ENCODE measurements at places on chromosomes 6 and 20.

- peak; percentile 39 for DNase-seq
These were observed 38.3 kb upstream of the SLC32A1 start for GRCh38 chr20:38685853-38686473.

DNA sequence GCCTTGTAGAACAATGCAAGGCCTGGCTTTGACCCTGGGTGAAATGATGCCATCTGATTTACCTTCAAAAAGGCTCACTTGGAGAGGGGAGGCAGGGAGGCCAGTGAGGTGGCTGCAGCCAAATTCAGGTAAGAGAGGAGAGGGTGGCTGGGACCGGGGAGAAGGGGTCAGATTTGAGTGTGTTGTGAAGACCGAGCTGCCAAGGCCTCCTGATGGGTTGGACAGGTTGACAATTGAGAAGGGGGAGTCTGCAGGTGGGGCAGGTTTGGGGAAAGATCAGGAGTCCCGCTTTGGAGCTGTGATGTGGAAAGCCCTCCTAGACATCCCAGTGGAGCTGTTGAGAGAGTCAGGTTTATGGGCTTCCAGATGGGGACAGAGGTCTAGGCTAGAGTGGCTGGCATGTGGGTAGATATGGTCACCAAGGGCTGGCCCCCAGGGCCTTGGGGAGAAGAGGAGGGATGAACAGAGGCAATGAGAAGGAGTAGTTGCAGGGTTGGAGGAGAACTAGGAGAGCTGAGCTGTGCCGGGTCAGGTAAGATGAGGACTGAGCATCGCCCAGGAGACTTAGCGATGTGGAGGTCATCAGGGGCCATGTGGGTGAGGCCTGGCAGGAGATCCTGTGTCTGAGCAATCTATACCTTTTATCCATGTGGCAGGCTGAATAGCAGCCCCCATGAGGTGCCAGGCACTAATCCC is 70.5 kb upstream of the TOX2 start:
- no peak for DNase-seq

DNA sequence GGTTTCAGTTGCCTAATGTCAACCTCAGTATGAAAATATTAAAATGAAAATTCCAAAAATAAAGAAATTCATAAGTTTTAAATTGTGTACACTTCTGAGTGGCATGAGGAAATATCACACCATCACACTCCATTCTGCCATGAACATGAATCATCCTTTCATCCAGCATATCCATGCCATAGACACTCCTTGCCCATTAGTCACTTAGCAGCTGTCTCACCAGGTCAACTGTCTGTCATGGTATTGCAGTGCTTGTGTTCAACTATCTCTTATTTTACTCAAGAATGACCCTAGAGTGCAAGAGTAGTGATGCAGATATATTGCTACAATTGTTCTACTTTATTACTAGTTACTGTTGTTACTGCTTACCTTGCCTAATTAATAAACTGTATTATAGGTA is 712.4 kb downstream of the EPHA7 start:
- no peak for DNase-seq

DNA sequence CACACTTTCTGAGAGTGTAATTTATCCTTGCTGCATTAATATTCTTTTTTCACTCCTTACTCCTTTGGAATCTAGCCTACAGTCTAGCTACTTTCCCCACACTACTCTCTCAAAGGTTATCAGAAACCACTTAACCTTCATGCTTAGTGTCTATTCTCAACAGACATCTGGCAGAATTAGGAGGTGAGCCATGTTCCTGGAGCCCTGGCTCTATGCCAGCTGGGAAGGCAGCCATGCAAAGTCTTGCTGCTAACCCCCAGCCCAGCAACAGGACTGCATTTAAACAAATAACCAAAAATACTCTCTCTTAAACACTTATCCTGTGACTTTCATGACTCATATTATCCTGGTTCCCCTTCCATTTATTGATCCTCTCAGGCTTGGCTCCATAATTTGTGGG is 260.2 kb downstream of the BCKDHB start:
- DNase-seq: no peak

GRCh38 chr6:158044525-158044888 is 62.8 kb downstream of the SYNJ2 start:
- DNase-seq: no peak

DNA sequence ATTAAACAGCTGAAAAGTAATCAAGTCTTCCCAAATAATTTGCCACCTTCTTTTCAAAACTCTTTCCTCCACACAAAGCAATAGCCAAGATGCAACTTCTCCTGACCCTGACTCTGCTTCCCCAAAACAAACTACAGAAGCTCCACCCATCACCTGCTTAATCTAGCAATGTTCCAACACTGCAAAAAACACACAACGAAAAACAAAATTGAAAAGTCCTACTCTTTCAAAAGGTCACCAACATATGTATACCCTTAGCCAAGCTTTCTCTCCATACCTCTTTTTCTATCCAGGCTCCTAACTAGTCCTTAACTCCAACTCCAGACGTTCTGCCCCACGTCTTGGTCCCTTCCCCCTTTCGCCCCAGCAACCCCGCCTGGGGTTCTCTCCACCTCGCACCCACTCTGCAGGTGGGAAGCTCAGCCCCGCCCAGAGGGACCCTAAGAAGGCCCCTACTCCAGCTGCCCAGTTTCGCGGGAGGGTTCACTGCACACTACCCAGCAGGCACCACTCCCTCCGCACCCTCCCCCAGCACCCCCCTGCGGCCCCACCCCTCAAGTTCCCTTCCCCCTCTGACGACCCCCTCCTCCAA is 717 bp downstream of the CSNK2A1 start:
- peak; percentile 23 for DNase-seq

GRCh38 chr6:109239651-109240321 is 142.5 kb downstream of the CD164 start:
- no peak for DNase-seq

GRCh38 chr6:112429226-112429625 is 82.1 kb downstream of the RFPL4B start:
- no peak for DNase-seq

DNA sequence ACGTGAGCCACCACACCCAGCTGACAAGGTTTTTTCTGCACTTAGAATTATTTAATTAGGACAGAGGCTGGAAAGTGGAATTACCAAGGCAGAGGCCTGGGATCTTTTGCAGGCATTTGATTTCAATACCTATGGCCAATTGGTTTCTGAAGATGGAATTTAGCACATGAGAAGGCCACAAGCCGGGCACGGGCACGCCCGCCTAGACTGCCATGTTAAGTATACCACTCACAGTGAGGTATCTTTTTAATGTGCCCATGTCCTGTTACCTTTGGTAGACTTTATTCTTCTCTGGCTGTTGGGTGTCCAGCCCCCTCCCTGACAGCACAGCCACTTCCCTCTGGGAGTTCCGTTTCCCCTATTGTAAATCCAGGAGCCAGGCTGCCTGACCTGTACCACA is 18.0 kb upstream of the TAF8 start:
- no peak for DNase-seq

DNA sequence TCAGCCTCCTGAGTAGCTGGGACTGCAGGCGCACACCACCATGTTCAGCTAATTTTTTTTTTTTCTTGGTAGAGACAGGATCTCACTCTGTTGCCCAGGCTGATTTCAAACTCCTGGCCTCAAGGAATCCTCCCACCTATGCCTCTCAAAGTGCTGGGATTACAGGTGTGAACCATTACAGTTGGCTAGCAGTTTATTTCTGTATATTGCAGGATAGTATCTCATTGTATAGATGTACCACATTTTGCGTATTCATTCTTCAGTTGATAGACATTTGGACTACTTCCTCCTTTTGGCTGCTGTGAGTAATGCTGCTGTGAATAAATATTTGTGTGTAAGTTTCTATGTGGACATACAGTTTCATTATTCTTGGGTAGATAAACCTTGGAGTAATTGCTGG is 32.9 kb downstream of the ASXL1 start:
- no peak for DNase-seq

- no peak for DNase-seq
These were observed 100.0 kb upstream of the BEND3 start for GRCh38 chr6:107215334-107215733.

DNA sequence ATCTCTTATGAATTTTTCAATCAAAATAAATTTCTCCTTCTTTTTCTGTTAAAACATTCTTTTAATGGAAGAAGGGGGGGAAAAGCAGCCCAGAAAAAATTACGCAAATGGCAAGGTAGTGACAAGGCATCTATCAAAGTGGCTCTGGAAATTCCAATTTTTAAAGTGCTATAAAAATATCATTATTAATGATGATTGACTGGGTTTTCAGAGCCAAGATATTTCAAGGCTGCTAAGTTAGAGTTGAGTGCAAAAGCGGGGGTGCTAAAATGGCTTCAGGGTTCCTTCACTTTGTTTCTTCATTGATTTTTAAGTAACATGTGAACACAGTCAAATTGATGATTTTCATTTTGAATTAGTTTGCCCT is 171.6 kb upstream of the CITED2 start:
- no peak for DNase-seq

DNA sequence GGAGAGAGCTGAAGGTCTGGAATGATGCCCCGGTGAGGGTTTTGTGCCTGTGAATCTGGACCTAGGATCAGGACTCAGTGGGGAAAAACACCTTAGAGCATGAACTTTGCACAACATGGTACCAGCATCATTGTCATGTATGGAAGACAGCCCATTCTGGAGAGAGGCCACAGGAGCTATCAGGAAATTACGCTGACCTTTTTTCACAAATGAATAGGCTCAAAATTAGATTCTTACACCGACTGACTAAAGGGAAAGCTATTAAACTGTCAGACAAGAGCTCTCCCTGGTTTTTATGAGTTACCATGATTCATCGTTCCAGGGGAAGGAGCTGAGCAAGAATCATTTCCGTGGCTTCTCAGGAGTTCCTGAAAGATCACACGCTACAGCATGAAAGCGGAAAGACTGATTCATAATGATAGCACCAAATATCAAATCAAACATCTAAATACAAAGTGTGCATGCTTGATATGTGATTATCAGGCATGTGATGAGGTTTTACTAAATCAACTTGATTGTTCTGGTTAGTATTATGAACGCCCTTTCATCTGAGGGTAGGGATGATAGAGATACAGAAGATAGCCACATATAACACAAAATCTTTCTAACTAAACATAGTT is 224.9 kb upstream of the SMLR1 start:
- peak; percentile 91 for DNase-seq

GRCh38 chr6:13473768-13474165 is 13.6 kb downstream of the GFOD1 start:
- DNase-seq: no peak

DNA sequence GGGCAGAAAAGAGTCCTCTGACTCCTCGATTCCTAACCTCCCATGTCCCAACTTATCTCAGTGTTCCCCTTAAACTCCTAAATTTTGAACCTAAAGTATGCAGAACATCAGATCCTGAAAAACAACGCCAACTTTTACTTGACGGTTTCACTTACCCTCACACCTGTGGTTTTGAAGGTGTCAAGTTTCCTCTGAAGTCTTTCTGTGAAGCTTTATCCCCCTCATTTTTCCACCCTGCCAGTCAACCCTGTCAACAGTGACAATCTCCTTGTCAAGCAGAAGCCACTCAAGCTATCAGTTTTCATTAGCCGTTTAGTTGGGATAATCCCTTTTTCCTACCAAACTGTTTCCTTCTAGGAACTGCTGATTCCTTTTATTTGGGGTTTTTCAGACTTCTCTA is 245.4 kb upstream of the PREP start:
- peak; percentile 72 for DNase-seq

DNA sequence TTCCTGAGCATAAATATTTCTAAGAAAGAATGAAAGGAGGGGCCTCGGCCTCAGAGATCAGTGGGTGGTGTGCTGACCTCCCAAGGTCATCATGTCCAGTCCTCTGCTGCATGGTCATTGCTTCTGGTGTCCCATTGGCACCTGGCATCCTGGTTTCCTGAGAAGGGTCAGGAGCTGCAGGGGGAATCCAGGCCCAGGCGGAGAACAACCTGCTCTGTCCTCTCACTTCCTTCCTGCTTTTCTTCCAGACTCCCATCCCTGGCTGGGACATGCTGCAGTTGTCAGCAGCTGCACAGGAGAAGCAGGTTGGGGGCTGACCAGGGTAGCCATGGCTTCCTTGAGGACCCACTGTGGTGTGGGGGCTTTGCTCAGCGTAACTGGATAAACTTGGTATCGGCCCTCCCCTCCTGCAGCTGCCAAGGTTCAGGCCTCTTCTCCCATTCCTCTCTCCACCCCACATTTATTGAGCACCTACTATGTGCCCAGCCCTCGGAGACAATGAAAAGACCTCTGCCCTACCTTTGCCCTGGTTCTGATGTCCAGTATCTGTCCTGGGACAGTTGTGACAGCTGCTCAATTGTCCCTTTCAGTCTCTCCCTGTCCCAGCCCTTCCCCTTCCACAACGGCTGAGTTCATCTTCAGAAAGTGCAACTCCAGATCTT is 155.2 kb downstream of the CEBPB start:
- no peak for DNase-seq

- no peak for DNase-seq
These were observed 123.6 kb upstream of the SLC35B3 start for GRCh38 chr6:8558953-8559352.

DNA sequence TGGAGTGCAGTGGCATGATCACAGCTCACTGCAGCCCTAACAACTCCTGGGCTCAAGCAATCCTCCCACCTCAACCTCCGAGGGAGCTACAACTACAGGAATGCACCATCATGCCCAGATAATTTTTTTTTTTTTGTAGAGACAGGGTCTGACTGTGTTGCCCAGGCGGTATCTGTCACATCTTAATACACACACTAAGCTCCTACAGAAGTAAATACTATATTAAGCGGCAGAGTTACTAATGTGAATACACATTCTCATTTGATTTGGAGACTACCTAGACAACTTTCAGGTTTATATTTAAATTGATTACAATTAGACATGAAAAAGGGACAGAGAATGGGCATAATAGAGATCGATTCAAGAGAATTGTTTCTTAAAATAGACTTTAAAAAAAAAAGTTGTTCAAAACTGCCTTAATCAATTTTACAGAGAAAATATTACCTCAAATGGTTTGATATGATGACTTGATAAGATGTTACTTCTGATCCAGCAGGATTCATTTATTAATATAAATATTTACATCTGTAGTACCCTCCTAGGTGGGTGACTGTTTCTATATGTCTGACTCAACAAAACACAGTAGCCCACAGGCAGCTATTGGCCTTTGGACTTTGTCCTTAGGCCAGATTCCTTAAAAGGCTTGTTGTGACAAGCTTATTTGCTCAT is 7.1 kb upstream of the LOC128125822 start:
- no peak for DNase-seq

DNA sequence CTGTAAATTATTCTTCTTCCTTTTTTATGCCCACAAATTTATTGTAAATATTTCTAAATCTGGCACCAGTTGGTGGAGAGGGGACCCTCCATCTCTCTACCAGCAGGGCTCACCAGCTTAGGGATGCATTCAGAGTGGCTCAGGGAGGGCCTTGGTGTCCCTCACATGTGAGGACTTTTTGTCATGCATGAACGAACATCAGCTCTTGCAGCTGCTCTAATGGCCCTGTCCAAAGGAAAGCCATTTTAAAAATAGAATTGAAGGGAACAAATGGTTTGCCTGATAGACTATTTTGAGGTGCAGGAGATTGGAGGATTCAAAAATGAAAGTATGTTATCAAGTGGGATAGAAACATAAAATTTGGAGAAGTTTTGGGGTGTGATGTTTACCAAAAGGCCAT is 37.5 kb upstream of the KLHL31 start:
- no peak for DNase-seq

- no peak for DNase-seq
These were observed 68.0 kb upstream of the MBOAT1 start for GRCh38 chr6:20280288-20280621.

All from activated CD4-positive, alpha-beta T cell treated with anti-CD3 and anti-CD28 coated beads, Interleukin-10, Interleukin-2, amounts not matched to agents 100 ng/mL and 50 ng/mL, durations not matched to agents 16 hours and 8 hours (primary cell).